ENCODE measurements at places on chromosomes 4 and X.
A peak's percentile ranks its signal among the peaks of the same experiment; 100 is the strongest.

DNA sequence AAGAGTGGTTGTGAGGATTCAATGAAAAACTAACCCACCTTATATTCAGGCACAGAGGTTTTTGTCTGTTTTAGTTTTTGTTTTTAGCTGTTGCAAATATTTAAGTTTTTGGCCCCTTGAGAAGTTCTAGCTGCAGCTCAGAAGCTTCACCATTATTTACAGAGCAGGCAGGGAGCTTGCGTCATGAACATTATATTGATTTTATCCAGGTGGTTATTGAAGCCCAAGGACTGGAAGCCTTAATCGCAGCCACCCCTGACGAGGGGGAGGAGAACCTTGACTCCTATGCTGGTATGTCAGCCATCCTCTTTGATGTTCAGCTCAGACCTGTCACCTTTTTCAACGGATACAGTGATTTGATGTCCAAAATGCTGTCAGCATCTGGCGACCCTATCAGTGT lies 38.1 kb downstream of the MTTP start:
- no peak for DNase-seq

DNA sequence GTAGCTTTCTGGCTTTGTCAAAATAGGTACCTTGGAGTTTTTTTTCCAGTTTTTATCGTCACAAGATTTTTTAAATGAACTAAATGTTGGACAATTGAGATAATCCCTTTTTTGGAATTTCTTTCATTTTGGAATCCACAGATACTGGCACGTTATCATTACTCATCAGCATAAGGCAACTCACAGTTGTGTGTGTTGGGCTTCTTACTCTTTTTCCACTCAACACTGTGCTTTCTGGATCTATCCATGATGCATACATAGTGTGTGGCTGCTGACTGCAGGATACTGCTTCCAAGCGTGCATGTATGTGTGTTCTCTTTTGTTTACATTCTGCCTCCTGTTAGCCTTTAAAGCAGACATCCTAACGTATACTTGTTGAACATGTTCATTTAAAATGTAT lies 113.5 kb upstream of the FAM9A start:
- DNase-seq: no peak

- no peak for DNase-seq
These were observed 847.8 kb upstream of the SLIT2 start for GRCh38 chr4:19403786-19404370.

- no peak for DNase-seq
These were observed 99.9 kb upstream of the MAOA start for GRCh38 chrX:43556207-43556606.

- no peak for DNase-seq
These were observed 5.6 kb upstream of the CT45A1 start for GRCh38 chrX:135707880-135708279.

- no peak for DNase-seq
These were observed 9.1 kb upstream of the GTPBP6 start for GRCh38 chrX:327660-328126.

- DNase-seq: no peak
These were observed 562.1 kb downstream of the TMA16 start for GRCh38 chr4:164056426-164057142.

GRCh38 chr4:77453911-77454310 lies 151.7 kb upstream of the CXCL13 start:
- no peak for DNase-seq

GRCh38 chr4:3827616-3828492 lies 61.7 kb downstream of the ADRA2C start:
- DNase-seq: no peak

DNA sequence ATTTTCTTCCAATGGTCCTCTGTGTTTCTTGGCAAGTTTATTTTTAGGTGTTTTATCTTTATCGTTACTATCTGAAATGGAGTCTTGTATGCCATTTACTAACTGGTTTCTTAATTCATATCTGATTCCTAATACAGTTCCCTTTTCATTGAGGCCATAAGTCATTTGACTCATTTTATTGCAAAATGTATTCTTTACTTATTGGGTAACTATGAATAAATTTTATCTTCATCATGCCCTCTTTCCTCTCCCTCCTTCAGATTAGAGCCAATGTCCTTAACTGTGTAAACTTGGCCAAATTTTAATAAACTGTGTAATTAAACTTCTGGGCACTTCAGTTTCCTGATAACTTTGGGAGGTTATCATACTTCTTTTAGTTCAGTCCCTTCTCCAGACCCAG lies 19.3 kb upstream of the MSMO1 start:
- no peak for DNase-seq

- no peak for DNase-seq
These were observed 13.9 kb upstream of the HEPH start for GRCh38 chrX:66150163-66150562.

DNA sequence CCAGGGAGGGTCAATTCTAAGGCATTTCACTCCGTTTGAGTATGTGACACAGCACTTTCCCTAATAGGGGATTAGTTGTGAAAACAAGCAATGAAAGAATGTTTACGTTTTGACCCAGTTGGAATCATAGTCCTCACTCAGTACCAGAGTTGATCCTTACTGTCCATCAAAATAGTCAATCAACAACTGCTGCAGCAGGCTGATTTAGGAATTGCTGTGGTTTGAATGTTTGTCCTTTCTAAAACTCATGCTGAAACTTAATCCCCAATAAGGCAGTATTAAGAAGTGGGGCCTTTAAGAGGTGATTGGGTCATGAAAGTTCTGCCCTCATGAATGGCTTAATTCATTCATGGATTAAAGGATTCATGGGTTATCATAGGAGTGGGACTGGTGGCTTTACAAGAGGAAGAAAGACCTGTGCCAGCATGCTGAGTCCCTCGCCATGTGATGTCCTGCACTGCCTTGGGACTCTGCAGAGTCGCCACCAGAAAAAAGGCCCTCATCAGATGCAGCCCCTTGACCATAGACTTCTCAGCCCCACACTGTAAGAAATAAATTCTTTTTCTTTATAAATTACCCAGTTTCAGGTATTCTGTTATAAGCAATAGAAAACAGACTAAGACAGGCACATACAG lies 3.1 kb upstream of the FBXL5 start:
- no peak for DNase-seq

DNA sequence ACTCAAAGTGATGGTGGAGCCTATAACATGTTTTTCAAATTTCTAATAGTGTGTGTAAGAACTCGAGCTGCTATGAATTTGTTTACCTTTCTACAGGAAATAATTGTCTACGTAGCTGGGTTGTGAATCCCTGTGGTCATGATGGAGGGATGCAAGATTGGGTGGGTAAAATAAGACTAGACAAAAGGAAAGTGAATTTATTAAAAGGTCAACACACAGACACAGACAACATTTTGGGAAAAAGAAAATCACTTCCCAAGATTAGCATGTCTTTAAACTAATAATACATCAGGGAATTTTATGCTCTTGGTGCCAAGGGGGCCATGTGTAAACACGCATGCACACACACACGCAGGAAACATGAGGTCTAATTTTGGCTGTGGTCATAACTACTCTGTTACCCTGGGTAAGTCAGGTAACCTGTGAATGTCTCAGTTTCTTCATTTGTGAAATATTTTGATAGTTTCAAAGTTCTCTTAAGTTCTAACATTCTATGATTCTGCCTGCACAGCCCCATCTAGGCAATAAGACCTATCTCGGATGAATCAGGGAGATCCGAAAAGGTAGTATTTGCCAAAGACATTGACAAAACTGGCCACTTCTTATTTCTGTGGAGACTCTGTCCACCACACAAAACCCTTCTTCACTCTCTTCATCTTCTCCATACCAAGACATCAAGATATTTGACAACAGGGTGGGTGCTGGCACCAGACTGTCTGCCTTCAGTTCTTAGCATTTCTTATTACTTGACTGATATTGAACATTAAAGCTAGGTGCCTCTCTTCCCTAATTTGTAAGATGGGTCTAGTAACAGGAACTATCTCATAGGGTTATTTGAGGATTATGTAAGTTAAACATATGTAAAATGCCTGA lies 1.6 kb upstream of the UNC5C start:
- no peak for DNase-seq

- no peak for DNase-seq
These were observed 187.6 kb downstream of the DCLK2 start for GRCh38 chr4:150265806-150266205.

- peak; percentile 89 for DNase-seq
These were observed 164.0 kb upstream of the RASGEF1B start for GRCh38 chr4:81635739-81636138.

- no peak for DNase-seq
These were observed 113.3 kb downstream of the EFNB1 start for GRCh38 chrX:68942104-68942503.

GRCh38 chr4:173403051-173403450 lies 4.1 kb upstream of the SCRG1 start:
- DNase-seq: no peak

DNA sequence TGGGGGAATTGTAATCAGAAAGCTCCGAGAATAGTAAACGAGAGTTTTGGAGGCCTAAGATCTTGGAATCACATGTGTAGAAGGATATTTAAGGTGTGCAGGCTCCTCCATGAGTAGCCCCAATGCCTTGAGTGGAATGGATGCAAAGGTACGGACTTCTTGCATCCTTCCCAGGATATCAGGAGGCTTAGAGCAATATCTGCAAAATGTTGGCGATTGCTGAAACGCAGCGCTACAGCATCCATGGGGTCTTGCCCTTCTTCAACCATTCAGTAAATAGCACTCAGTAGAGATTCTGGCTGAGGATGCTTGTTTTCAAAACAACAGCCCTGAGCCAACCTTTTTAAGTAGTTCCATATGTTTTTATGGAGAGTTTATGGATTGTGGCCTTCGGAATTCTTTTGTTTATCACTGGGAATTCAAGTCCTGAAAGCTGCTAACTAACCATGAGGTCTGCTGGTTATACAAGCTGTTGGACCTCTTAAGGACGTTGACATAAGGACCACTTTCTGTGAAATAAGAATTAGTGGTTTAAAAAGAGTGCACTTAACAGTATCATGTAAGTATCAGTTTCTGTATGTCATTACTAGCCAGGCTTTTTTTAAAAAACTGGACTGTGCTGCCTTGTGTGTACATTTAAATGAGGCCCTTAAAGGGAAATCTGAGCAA lies 228.8 kb upstream of the PGRMC2 start:
- DNase-seq: peak; percentile 3

DNA sequence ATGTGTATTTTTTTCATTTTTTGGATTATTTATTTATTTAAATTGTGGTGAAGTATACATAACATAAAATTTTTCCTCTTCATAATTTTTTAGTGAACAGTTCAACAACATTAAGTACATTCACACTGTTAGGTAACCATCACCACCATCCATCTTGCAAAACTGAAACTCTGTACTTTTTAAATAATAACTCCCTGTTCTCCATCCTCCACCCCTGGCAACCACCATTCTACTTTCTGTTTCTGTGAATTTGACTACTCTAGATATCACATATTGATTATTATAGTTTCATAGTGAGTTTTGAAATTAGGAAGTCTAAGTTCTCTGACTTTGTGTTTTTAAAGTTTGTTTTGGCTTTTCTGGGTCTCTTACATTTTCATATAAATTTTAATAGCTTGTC lies 89.3 kb upstream of the STX18 start:
- no peak for DNase-seq

DNA sequence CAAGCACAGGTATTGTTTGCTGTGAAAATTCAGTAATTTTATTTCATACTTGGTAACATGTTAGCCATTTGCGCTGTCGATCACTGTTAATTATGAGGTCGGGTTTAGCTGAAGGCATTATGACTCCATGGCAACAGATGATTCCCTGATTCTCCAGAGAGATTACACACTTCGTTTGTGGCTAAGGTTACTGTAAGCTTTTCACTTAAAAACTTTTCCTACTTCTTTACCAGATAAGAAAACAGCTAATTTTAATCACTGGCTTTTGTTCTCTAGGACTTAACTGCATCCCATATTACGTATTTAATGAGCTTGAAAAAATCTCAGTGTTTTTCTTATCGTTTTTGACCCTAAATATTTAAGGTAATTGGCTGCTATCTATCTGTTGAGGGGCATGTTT lies 2.1 kb downstream of the GSTCD start:
- DNase-seq: no peak

Measured in NCI-H187 (cell line).